ENCODE measurements at places on chromosomes 11 and 22.

DNA sequence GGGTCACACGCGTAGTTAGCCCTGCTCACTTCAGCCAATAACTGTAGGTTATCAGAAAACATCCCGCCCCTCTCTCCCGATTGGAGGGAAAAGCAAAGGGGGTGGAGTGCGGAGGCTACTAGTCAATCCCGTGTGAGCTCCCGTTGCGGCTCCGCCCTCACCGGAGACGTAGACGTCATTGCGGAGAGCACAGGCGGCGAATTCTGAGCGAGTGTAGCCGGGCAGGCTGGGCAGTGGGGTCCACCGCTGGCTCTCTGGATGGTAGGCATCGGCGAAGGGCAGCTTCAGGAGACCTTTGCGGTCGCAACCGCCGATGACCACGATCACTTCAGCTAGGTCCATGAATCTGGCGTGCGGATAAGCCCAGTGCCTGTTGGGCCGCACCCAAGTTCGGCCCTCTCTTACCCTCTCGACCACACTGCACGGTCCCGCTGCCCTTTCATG is 4.7 kb downstream of the KLHL35 start:
- DNase-seq, result no peak

DNA sequence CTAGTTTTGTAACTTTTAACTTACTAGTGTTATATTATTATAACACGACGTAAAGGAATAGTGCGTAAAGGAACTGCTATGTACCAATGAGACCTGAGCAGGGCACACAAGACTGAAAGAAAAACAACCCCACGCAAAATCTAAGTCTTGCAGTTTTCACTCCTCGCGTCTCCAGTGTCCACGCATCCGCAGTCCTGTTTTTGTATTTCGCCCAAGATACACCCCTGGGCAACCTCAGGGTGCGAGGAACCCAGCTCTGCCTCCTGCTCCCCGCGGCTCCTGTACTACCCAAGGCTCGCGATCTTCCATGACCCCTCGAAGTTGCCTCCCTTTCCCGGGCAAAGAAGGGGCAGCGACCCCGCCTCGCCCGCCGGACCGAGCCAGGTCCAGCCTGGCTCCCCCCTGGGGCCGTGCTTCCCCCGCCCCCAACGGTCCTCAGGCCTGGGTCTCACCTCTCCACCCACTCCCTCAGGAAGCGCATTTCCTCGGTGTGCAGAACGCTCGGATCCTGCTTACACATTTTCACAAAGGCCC is 393 bp downstream of the ST13 start:
- DNase-seq, result no peak

GRCh38 chr11:114160894-114161293 is 101.4 kb downstream of the ZBTB16 start:
- no peak for DNase-seq

DNA sequence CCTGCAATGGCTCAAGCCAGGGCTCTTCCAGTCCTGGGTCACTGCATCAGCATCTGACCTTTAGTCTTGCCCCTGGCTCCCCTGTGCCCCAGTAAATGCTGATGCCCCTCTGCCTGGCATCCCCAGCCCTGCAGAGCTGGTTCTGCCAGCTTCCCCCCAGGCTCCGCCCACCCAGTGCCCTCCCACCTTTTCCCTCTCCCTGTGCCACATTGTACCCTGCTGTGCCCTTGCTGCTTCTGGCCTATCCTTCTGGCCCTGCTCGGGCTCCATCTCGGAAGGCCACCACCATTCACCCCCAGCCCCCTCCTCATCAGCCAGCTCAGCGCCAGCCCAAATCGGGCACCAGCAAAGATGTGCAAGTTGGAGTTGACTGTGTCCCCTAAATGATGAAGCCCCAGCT is 7.4 kb downstream of the CAPN5 start:
- DNase-seq, result no peak

- DNase-seq, result no peak
Observed at GRCh38 chr11:86063536-86063935, 5.3 kb downstream of the PICALM start.

DNA sequence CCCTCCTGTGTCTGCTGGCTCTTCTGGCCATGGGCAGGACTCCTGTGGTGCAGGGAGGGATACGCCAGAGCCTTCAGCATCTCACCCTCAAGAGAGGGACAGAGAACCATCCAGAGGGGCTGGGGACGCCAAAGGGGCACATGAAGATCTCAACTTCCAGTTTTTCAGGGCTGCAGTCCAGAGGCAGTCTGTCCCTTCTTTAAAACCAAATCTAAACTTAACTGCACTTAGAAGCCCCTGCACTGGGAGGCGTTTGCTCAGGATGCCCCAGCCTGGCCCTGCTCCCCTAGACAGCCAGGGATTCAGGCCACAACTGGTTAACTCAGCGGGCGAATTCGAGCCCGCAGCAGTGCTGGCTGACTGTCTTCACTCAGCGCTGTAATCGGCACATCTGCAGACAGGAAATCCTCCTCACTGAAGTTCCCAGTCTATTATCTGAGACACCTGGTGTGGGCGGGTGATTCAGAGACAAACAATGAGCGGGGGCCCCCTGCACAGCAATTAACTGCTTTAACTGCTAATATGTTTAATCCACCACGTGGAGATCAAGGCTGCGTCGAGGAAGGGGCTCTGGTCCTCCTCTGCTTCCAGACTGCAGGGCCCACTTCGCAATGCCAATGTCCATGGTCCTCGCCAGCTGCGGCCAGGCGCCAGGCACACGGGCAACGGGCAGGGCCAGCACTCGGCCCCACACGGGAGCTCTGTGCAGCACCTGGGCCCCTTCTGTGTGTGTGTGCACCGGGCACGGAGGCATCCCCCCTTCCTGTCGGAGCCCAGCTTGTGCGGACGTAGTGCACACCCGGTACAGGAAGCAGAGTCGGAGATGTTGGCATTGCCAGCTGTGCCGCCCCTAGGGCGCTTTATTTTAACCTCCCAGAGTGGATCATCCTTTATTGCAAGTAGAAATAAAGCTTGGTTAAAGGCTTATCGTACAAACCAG is 36.9 kb upstream of the GNB1L start:
- no peak for DNase-seq

- no peak for DNase-seq
Observed at GRCh38 chr11:57459164-57460021, 935 bp upstream of the RTN4RL2 start.

GRCh38 chr11:14449302-14449714 is 50.3 kb downstream of the COPB1 start:
- no peak for DNase-seq

DNA sequence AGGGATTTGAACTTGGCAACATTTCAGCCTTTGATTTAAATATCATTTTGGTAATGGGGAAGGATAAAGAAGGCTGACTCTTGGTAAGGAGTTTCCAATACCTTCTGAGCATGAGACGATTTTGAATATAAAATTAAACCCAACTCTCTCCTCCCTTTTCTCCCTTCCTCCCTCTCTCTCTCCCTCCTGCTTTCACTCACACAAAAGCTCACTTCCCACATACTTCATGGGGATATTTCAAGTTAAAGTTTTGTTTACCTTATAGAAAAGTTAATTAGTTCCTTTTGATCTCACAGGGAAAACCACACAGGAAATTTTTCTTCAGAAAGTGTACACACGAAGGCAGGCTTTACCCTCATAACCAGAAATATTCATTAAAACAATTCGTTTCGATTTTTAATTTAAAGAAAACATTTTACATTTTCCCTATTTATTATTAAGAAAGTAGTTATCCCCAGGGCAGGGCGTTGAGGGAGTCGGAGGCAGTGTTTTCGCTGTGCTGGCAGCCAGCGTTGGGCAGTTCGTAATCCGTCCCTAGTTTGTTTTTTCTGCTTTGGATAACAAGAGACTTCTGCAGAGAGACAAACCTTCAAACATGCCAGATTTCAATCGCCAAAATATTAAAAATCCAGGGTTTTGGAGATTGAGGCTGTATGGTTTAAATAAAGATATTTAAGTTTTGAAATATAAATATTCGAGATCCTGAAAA is 25.3 kb upstream of the ALX4 start:
- no peak for DNase-seq

DNA sequence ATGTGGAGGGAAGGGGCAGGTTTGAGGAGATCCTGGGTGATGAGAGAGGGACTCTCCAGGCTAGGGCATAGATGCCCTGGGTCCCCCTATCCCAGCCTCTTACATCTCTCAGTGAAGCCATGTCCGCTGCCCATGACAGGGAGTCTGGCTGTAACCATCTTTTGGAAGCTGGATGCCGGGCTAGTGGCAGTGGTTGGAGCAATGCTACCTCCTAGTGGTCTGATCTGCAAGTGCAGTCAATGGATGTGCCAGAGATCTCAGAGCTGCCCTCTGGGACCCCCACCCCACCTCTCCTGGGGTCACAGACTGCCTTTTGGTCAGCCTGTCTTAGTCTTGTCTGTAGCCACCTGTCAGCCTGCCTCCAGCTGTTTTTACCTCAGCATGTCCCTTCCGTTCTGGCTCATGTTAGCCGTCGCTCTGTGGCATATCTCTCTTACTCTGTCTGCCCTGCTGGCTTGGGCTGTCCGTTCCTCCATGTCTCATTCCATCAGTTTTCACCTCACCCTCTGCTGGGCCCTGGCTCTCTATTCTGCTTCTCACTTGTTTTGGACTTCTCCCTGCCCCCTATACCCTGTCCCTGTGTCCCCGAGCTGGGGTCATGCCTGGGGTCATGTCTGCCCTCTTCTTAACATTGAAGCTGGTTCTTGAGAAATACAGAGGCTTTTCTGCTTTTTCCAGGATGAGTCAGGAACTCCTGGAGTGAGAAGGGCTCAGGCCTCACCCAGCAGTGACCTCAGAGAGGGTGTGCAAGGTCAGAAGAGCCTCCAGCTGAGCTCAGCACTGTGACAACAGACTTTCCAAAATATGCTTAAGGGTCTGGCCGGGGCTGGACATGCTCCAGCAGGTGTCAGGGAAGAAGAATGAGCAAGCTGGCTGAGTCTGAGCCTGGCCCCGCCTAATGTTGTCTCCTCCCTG is 52.0 kb upstream of the THY1 start:
- DNase-seq, result no peak

GRCh38 chr11:119178166-119178680 is 7.1 kb upstream of the NHERF4 start:
- DNase-seq, result no peak

DNA sequence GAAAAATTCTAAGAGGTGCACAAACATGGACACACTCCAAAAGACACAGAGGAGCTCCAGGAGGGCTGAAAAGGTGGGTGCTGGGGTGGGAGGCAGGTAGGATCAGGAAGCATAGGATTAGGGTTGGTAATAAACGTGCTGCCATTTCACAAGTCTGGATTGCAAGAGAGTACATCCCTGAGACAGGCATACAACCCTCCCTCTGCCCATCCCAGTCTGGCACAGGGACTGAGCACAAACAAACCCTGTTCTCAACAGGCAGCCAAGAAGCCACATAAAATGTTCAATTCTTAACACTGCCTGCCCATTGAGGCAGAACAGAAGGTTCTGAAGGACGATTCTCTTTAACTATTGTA is 18.5 kb downstream of the SLC35F2 start:
- DNase-seq, result no peak

- no peak for DNase-seq
Observed at GRCh38 chr11:70569618-70569890, 171.2 kb downstream of the CTTN start.

- DNase-seq, result no peak
Observed at GRCh38 chr11:58919980-58920379, 19.3 kb upstream of the GLYATL1 start.

GRCh38 chr11:111795334-111795985 is 29.3 kb upstream of the PPP2R1B start:
- DNase-seq, result no peak

Data from cortex of kidney (tissue), 1 donor.